Activated CD8-positive, alpha-beta memory T cell treated with anti-CD3 and anti-CD28 coated beads for 1 hour (primary cell): ENCODE measurements at places on chromosomes 7 and 10.

GRCh38 chr7:106608661-106609060, 52.3 kb downstream of the CCDC71L start:
- DNase-seq: no peak

- no peak for DNase-seq
Observed at GRCh38 chr10:98038288-98038687, 7.9 kb upstream of the CRTAC1 start.

- DNase-seq: no peak
Observed at GRCh38 chr7:28754027-28754426, 204.1 kb downstream of the TRIL start.

GRCh38 chr7:127251036-127251464, 1.7 kb downstream of the GRM8 start:
- DNase-seq: no peak

DNA sequence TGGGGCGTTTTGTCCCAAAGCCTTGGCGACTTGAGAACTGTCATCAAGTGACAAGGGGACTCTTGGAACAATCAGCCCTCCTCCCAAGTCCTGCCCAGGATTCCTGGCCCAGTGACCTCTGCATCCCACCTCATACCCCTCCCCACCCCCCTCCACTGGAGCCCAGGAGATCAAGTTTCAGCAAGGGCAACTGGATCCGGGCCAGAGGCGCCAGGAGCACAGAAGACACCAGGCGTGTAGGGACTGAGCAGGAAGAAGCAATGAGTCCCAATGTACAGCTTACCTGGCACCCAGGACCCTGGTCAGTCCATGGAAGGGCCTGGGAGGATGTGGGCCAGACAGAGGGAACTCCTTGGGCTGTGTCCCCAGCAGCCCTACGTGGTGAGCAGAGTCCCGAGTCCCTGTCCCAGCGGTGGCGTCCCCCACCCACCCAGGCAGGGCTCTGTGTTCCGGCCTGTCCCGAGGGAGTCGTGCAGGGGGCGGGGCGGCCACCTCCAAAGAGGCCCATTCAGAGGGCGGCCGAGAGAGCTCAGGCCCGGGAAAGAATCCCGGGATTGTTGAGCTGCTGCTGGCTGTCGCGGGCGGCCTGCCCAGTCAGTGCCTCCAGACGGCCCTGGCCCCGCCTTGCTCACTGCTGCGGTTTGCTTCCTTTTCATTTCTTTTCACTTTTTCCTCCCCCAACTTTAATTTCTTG, 254.1 kb downstream of the TNS3 start:
- DNase-seq: no peak
